ENCODE measurements at places on chromosomes 3 and 15.

GRCh38 chr15:93152360-93152759 is 63.3 kb upstream of the RGMA start:
- no peak for DNase-seq

- DNase-seq, result no peak
Measured at GRCh38 chr3:31833391-31834190, 147.5 kb downstream of the OSBPL10 start.

GRCh38 chr3:197686899-197687298 is 49.8 kb downstream of the RUBCN start:
- DNase-seq, result no peak

GRCh38 chr15:72733941-72734738 is 48.1 kb downstream of the BBS4 start:
- no peak for DNase-seq

Measured in left cardiac atrium (tissue), 4 donors.